Activated naive CD8-positive, alpha-beta T cell treated with anti-CD3 and anti-CD28 coated beads, Interleukin-2, amount 50 U/mL, for 24 hours (primary cell): ENCODE measurements at places on chromosomes 1 and 21.
A peak's percentile ranks its signal among the peaks of the same experiment; 100 is the strongest.

DNA sequence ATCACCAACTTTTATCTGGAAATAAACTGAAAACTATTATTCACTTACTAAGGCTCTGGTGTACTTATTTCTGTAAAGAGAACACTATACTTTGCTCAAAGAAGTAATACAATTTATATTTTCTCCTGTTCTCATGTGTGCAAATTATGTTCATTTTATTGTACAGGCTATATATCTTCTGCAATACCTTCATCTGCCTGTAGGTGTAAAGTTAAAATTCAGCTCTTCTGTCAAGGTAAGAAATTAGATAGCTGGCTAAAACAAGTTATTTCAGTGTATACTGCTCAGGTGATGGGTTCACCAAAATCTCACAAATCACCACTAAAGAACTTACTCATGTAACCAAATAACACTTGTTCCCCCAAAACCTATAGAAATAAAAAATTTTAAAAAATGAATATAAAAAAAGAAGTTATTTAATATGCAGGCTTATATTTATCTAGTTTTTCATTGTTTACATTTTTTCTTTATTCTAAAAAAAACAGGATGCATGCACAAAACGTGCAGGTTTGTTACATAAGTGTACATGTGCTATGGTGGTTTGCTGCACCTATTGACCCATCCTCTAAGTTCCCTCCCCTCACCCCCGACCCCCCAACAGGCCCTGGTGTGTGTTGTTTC lies 81.5 kb downstream of the PTGER3 start:
- DNase-seq = no peak

- no peak for DNase-seq
Measured at GRCh38 chr1:248818505-248819374, 7.0 kb downstream of the SH3BP5L start.

GRCh38 chr21:46606427-46606813 lies 1.5 kb upstream of the S100B start:
- DNase-seq = no peak

DNA sequence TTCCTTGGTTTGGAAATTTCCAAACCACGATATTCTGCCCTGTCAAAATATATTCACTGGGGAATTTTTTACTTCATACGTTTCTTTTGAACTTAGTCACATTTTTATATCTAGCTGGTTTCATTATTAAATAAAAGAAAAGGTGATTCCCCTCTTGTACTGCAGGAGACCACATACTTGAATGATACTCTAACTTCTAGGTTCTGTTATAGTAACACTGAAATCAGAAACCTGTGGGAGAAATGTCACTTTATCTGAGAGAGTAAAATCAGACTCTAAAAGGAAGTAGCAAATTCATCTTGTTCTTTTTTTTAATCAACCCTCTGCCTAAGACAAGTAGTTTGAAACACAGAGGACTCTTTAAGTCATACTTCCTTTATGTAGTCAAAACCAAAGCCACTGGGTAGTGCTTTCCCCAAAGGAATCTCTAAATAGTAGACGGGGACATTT lies 34.4 kb downstream of the MRPL39 start:
- no peak for DNase-seq

- DNase-seq = no peak
Measured at GRCh38 chr21:45030682-45031570, 43.5 kb upstream of the ADARB1 start.

DNA sequence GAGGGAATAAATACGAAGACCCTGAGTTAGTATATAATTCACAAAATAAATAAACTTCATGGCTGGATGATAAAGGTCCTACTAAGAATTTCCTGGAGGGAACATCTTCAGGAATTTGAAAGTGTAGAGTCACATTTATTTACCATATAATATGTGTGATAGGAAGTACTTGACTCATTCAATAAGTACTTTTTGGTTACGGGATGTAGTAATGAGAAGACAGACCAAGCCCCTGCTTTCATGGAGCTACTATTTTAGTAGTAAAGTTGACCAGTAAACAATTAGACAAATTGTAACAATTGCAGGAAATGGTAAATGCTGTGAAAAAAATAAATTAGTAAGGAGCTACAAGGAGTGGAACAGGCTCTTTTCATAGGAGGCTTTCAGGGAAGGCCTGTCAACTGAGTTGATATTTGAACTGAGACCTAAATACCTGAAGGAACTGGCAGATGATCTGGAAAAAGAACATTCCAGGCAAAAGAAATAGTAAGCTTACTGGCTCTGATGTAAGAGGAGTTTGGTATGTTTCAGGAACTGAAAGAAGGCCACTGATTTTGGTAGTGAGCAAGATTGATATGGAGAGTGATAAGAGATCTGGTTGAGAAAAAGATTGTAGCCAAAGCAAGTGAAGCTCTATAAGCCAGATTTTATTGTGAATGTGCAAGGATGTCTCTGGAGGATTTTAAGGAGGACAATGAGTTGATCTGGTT lies 36.2 kb downstream of the CAMSAP2 start:
- DNase-seq = no peak

- DNase-seq = no peak
Measured at GRCh38 chr1:25616987-25617624, 515 bp downstream of the MAN1C1 start.

- no peak for DNase-seq
Measured at GRCh38 chr21:44378646-44379514, 25.5 kb downstream of the TRPM2 start.

GRCh38 chr1:185157599-185158412 lies 839 bp downstream of the SWT1 start:
- no peak for DNase-seq

DNA sequence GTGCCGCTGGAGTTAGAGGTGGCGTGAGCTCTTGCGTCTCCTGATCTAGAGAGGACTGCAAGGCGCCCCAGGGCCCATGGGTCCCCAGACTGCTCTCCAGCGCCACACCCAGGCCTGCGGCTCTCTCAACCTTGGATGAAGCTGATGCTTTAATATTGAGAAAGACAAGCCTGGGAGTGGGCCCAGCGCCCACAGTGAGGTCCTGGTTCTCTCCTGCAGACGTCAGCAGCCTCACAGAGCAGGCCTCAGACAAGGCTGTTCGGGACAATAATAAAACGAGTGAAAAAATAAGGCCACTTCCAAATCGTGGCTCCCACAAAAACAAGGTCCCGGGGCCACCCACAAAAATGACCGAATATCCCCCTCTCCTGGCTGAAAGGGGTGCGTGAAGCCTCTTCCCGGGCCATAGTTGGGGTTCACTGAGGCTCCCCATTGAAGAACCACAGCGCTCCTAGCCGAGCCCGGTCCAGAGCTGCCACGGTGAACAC lies 6.0 kb upstream of the DNMT3L start:
- no peak for DNase-seq

GRCh38 chr1:41515131-41515678 lies 30.7 kb upstream of the EDN2 start:
- no peak for DNase-seq

DNA sequence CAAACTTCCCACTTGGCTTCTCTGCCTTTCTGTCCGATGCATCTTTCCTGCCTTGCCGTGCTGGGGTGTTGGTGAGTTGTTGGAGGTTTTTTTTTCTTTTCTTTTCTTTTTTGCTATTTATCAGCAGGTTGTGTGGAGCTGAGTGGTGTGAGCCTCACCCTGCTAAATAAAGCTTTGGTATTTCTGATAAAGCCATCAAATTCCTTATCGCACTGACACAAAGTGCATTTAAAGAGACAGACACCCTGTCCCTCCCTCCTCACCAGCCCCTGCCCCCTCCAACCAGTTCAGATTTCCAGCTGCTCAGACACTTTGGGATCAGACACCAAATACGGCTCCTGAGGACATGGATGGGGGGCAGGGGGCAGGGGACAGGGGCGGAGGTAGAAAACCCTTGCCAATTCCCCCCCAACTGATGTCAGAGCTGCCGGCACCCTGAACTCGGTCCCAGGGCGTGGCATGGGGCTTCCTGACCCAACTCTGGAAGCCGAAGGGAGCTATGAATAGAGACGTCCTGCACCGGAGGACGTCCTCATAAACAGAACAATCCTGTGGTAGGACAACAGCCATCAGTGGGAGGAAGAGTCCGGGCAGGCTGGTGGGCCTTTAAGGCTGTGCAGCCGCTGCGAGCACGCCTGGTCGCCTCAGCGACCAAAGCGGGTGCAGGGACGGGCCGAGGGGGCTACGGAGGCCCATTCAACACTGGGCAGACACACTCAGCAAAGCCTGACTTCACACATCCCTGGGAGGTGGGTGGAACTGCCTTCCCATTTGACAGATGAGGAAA lies 79.0 kb downstream of the CASZ1 start:
- no peak for DNase-seq

GRCh38 chr1:32702599-32703478 lies at the start of gene SYNC:
Gene SYNC, minus strand, starts transcription at chr1:32702770. Its CDS starts 110 bp downstream, at chr1:32702660.
- peak; percentile 22 for DNase-seq
